Fibroblast of skin of abdomen (primary cell): ENCODE measurements at places on chromosomes 16 and 17.

GRCh38 chr17:57905875-57906455 lies 49.2 kb downstream of the CUEDC1 start:
- DNase-seq = no peak

- DNase-seq = no peak
Observed at GRCh38 chr16:71532366-71532765, 6.1 kb downstream of the CHST4 start.

DNA sequence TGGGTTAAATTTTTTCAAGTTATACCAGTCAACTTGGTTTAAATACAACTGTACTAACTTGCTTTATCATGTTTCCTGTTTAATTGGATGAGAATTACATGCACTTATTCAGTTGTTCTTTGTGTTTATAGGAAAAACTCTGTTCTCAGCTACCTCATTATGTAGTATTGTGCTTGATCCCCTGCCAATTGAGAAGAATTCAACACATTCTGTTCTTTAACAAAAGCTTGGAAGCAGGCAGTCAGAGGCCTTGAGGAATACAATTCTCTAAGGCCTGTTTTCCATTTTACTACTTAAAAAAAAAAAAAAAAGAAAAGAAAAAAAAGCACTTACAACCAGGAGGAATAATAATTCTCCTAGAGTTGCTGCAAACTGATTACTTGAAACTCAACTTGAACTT lies 60.6 kb upstream of the CMIP start:
- no peak for DNase-seq

- no peak for DNase-seq
Observed at GRCh38 chr16:3625911-3626732, 14.7 kb upstream of the SLX4 start.

DNA sequence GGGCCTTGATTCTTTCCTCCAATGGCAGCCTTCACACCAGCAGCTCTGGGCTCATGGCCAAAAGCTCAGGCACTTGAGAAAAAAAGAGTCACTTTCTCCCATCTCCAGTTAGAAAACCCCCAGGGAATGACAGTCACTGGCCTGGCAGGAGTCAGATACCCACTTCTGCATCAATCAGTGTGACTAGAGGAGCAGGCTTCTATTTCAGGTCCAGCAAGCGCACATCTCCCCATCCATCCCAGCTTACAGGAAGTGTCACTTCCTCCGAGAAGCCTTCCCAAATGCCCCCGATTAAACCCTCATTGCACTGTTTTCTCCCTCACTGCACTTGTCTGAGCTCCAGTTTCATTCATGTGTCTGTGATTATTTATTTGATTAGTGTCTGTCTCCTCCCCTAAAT lies 30.4 kb upstream of the CCL1 start:
- no peak for DNase-seq

DNA sequence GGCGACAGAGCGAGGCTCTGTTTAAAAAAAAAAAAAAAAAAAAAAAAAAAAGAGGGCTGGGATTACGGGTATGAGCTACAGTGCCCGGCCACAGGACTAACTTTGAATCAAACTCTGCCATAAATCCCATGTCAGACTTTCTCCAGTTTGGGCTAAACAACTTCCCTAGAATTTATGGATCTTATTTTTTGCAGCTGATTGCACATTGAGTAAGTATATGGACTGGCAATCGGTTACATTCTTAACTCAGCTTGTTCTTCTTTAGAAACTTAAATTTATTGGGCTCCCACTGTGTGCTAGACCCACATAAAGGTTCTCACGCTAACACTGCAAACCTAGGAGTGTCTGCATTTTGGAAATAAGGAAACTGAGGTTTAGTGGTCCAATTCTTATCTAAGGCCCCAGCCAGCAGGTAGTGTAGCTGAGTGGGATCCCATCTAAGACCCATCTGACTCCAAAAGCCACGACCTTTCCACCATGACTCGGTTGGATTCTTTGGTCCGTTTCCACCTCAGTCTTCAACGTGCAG lies 718 bp upstream of the CBFB start:
- no peak for DNase-seq
